ENCODE measurements at places on chromosomes 6 and 20.
A peak's percentile ranks its signal among the peaks of the same experiment; 100 is the strongest.

GRCh38 chr20:14477125-14477524, 139.7 kb upstream of the FLRT3 start:
- no peak for DNase-seq

GRCh38 chr20:47995661-47996060, 210.4 kb upstream of the SULF2 start:
- DNase-seq: no peak

GRCh38 chr6:46191961-46192360, 21.2 kb upstream of the ENPP5 start:
- no peak for DNase-seq

DNA sequence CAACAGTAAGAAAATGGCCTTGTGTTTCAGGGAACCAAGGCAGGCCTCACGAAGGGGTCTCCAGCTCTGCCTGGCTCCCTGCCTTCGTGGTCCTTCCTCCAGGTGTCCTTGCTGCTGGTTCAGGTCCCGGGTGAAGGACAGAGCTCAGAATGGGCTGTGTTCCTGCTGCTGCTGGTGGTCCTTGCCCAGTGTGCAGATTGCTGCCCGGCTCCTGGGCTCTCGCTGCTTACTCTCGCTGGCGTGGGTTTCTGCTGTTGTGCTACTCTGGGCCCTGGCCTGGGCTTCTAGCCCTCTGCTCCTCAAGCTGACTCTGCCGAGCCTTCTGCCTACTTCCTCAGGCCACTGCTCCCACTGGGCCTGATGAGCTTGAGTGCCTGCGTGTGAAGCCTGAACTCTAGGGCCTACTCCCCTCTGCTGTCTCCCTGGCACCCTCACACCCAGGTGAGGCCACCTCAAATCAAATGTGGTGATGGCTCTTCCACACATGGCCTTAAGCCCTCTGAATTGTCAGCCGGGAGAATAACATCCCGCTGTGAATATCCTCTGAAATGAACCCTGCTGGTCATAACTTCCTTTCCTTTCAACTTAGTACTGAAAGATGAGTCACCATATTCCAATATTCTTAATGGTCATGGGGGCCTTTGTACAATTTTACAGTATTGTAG, 171.6 kb downstream of the FOXC1 start:
- DNase-seq: no peak

DNA sequence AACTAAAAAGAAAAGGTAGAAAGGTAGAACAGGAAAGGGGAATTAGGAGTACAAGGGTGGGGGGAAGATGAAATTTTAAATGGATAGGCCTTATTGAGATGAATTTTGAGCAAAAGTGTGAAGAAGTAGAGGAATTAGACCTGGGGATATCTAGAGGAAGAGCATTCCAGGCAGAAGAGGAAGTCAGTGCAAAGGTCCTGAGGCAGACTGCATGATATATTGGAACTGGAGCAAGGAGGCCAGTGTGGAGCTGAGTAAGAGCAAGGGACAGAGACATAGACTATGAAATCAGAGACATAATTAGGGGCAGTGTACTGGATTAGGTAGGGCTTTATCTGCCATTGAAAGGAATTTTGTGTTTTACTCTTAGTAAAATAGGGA, 40.4 kb downstream of the MAPK14 start:
- DNase-seq: no peak

DNA sequence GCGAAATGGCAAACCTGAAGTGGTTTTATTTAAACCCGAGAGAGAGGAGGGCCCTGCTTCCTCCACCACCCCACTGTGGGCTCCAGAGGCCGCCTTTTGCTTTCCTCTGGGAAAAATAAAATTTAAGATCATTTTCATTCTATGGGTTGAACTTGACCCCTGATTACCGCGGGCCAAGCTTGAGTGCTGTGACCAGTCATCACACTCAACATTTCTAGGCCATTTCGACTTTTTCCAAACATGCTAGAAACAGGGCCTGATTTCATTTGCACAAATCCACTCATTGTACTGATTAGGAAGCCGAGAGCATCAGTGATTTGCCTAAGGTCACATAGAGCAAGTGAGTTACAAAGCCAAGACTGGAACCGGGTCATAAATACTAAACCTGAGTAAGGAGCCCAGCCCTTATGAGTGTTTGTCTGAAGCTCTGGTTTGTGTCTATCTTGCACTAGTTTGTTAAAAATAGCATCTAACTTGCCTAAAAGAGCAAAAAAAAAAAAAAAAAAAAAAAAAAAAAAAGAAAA, 179.7 kb downstream of the DLL1 start:
- no peak for DNase-seq

DNA sequence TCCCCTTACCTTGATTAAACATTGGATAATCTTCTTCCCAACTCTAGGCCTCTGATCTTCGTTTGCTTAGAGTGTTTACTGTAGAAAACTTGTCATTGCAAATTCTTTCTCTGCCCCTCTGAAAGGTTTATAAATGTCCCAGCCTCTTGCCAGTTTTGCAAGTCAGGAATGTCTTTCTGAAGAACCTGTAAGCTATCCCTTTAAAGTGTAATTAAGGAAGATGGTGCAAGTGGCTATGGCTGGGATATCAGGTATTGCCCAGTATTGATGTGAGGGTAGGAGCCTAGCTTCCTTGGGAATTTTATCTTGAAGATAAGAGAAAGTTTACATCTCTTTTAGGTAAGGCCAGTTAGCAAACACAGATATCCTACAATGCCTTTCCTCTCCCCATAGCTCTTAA, 211.0 kb upstream of the RIMS1 start:
- DNase-seq: no peak

DNA sequence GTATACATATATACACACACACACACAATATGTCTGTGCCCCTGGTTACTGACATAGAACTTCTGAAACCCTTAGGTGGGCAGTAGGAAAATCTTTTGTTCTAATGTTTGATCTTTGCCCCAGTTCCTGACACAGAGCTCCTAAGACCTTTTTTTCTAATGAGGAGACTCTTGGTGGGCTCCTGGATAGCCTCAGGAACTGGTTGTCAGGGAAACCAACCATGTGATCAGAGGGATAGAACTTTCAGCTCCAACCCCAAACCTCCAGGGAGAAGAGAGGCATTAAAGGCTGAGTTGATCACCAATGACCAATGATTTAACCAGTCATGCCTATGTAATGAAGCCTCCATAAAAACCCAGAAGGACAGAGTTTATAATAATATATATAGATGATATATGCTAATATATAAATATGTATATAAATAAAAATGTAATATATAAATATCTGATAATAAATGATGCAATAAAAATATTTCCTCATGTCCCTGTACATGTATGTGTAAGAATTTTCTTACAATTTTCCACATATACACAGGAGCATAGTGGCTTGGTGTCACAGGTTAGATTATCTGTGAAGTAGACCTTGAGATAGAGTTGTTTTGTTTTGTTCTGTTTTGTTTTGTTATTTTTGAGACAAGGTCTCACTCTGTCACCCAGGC, 93.3 kb downstream of the GPX5 start:
- DNase-seq: no peak

DNA sequence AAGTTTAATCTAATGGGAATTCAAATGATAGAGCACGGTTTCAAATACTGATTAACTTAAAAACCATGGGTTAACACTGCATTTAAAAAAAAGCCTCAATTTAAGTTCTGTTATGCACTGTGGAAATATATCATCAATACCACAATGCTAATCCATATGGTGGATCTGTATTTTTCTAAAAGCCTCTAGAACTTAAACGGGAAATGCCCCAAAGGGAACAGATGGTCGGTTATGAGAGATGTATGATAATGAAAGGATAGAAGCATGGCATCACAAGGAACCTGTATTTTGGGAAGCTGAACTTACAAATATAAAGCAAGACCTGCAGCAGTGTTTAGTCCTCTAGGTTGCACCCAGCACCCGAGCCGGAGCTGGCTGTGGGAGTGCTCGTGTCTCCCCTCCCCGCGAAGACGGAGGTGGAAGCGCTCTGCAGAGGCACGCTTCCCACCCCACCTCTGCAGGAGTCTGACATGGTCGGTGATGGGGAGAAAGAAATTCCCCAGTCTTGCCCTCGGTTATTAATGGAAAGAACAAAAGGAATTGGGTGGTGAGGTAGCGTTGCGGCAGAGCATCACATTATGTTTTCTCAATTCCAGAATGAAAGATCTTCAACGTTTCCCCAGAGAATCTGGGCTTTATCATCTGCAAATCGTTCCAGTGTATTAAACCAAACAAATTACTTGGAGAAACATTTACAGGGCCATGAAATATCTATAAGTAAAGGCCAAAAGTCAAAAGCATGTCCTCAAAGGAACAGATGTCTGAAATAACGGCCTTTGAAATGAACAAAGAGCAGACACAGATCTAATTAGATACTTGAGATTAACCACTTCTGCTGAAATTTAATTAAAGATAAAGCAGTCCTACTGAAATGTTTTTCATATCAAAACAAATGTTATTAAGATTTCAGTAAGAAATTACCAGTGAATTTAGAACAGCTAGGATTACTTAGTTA, 103.1 kb upstream of the POPDC3 start:
- DNase-seq: no peak

- no peak for DNase-seq
Measured at GRCh38 chr6:111761212-111761611, 112.0 kb downstream of the FYN start.

- DNase-seq: peak; percentile 65
Measured at GRCh38 chr20:2451939-2452732, 18.5 kb downstream of the SNRPB start.

DNA sequence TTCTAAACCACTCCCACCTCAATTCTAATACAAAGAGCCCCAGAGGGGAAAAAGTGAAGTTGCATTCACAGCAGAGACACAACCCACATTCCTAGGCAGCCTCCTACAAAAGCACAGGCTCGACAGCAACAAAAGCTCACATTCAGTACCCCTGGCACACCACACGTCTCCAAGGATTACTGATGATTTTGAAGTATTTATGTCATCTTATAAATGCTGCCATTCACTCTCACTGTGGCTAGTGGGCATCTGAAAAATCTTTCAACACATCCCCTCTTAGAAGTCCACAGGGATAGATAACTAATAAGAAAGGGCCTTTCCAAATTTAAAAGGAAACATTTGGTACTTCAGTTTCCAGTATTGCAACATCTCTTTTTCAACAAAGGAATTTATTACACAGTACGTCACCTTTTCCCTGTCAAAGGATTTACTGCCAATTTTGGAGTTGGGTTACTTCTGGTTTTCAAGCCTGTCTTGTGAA, 146.7 kb downstream of the TASP1 start:
- DNase-seq: no peak

DNA sequence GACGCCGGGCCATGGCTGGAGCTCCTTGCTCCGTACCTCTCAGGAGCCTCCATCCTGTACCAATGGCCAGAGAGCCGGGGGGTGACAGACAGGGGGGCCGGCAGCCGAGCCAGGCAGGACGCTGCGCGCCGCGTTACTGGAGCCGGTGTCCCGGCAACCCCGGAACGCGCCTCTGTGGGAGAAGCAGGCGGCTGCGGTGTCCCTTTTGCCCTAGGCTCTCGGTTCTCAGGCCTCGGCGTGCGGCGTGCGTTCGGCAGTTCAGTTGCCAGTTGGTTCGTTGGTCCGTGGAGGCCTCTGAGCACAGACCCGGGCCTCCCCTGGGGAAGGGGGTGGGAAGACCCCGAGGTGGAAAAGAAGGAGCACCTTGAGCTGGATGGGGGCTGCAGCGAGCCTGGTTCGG, at the start of gene SPATS1:
Gene SPATS1 (plus strand): TSS at position 162 of the 400 bp plus-strand sequence. CDS start 446 bp downstream, outside the sequence.
- DNase-seq: no peak

GRCh38 chr6:37705239-37706051, 7.8 kb upstream of the MDGA1 start:
- DNase-seq: peak; percentile 78

- peak; percentile 68 for DNase-seq
Measured at GRCh38 chr20:433300-433975, 25.3 kb downstream of the RBCK1 start.

- no peak for DNase-seq
Measured at GRCh38 chr6:169851641-169852503, 100.5 kb downstream of the ERMARD start.

DNA sequence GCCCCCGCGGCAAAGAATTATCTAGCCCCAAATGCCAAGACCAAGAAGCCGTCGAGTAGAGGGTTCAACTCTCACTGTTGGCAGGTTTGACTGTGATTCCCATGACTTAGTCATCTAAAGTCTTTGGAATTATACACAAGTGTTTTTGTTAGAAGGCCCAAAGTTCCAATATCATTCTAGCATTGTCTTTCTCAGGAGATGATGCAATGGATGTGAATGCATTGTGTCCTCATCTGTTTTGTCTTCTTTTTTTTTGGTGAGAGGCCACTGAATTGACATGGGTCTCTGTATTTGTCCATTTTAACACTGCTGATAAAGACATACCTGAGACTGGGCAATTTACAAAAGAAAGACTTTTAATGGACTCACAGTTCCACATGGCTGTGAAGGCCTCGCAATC, 290.5 kb upstream of the ZFP64 start:
- no peak for DNase-seq

DNA sequence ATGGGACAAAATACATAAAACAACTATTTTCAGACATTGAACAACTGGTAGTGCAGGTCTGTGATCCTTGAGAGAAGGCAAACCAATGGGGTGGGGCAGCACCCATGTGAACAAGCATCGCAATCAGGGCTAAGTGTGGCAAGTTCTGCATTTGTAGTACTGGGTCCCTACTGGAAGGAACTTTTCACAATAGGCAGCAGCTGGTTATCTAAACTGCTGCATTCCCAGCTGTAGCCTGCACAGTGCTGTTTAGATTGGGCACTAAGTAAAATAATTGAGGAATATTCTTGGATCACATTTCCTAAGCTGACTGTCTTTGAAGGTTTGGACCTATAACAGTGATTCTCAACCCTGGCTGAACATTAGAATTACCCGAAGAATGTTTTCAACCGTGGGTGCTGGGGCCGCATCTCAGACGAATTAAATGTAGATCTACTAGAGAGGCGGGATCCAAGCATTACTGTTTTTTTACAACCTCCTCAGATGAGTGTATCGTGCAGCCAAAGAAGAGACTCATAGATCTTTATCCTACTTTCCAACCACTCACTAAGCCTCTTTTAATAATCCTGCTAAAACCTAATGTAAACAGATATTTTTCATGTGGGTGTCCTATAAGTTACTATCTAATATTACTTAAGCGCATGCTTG, 12.4 kb upstream of the MAP3K4 start:
- no peak for DNase-seq

GRCh38 chr6:96276305-96276704, 245.3 kb upstream of the UFL1 start:
- no peak for DNase-seq

DNA sequence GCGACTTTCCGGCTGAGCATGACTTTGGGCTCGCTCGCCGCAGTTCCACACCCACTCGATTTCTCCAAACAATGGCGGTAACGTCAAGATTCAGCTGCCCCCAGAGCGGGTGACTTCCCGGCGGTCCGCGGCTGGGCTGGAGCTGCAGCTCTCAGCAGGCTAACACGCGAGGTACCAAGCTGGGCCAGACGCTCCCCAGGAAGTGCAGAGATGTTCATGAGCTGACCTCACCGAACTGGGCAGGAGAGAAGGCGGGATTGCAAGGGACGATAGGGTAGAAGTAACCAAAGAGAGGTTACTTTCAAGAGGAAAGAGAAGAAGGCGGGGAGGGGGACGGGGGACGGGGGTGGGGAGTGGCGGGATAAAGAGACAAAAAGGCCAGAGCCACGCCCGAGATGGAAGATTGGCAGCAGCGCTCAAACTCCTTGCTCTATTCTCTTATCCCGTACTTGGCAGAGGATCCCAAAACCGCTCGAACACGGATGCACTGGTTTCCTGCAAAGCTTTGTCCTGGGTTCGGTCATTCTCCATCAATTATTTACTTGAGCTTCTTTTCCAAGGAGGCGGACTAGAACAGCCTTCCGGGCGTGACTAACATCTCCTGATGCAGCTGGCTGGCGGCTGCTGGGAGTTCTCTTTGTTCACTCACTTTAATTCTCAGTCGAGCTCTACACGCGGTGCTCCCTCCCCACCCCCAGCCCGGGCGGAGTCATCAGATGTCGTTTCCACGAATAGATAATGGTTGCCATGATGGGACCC, at the start of gene MTCL3:
Gene MTCL3 (minus strand): TSS at position 626 of the 759 bp plus-strand sequence.
- peak; percentile 34 for DNase-seq
